ENCODE measurements at places on chromosomes 6 and 20.

- no peak for DNase-seq
Measured at GRCh38 chr6:62236784-62237183, 49.2 kb downstream of the KHDRBS2 start.

- DNase-seq = no peak
Measured at GRCh38 chr20:7392542-7393206, 547.6 kb downstream of the HAO1 start.

GRCh38 chr6:115891750-115892149 is 168.9 kb downstream of the FRK start:
- DNase-seq = no peak

- no peak for DNase-seq
Measured at GRCh38 chr20:33833333-33833732, 22.2 kb downstream of the CHMP4B start.

DNA sequence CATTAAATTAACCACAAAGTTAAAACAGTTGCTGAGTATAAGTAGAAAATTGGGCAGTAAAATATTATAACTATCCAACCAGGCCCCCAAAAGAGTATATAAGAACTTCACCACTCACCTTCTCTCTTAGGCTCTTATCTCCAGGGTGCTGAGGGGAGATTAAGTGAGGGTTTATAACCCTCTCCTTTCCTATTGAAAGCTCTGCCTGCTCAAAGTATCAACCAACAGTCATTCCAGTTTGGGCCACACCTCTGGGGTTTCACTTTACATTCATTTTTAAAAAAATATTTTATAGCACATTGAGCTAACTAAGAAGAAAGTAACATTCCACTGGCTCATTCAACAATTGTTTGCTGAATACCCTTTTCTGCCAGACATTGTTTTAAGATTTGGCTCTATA is 22.1 kb downstream of the GSTA4 start:
- DNase-seq = no peak

- peak; percentile 25 for DNase-seq
Measured at GRCh38 chr20:10558635-10559187, 115.1 kb downstream of the JAG1 start.

DNA sequence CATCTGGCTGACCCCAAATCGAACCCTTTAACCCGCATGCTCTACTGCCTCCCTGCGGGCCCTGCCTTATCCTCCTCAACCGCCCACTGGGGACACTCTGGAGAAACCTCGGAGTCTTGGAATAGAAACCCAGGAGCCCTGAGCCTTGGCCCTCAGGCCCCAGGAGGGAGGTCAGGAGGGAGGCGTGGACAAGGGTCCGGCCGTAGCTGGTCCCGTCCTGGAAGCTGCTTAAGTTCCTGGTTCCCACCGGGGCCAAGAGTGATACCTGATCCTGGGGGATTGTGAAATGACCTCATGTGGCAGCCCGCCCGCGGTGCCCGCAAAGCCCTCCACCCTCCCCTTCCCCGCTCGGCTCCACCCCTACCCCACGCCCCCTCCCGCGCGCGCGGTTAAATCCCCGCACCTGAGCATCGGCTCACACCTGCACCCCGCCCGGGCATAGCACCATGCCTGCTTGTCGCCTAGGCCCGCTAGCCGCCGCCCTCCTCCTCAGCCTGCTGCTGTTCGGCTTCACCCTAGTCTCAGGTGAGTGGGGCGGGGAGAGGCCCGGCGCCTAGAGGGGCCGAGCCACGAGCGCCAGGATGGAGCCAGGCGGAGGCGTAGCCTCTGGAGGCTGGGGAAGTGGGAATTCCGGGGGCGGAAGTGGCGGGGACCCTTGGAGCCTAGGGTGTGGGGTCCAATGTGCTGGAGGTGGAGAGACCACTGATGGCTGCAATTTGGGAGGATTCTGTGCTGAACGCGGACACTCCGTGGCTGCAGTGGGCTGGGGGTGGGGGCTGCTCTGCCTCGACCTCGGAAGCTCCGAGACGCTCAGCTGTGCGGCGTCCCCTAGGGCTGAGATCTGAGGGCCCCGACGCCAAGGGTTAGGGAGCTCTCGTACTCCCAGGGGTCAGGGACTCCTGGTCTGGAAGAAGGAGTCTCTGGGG is at the start of gene WFDC2:
Gene WFDC2, plus strand, starts transcription at position 418 of the 926 bp plus-strand sequence. Its CDS starts 29 bp downstream, at position 447.
- DNase-seq = no peak

DNA sequence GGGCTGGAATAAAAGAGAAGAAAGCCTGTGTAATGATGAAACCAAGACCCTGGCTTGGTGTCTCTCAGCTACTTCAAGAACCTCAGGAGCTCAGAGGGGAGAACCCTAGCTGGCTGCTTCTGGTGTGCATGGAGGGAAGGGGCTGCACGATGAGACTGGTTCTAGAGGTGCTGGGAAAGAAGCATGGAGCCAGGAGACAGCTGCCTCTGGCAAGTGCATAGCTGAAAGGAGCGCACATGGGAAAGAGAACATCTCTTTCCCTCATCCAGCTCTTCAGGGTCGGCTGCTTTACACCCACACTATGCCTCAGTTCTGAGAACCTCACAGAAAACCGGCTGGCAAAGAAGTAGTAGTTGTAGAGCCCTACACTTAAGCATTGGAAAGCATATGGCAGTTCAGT is 139.5 kb downstream of the QKI start:
- DNase-seq = no peak

- no peak for DNase-seq
Measured at GRCh38 chr6:52503851-52504781, 72.7 kb downstream of the TRAM2 start.

DNA sequence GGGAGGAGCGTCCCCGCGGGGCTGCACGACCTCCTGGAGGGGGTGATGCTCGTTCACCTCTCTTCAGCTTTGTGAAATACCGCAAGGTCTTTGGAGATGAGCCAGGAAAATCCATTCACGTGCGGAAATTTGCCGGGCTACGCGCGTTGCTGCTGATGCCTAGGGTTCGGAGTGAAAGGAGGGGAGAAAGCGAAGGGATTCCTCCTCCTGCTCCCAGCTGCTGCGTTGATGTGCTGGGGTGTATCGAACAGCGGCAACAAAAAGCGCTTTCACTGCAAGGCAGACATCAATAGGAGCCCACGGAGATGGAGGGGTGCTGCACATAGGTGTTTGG is 391 bp upstream of the B3GAT2 start:
- DNase-seq = no peak

GRCh38 chr6:11093376-11093625 is 333 bp upstream of the SMIM13 start:
- no peak for DNase-seq

DNA sequence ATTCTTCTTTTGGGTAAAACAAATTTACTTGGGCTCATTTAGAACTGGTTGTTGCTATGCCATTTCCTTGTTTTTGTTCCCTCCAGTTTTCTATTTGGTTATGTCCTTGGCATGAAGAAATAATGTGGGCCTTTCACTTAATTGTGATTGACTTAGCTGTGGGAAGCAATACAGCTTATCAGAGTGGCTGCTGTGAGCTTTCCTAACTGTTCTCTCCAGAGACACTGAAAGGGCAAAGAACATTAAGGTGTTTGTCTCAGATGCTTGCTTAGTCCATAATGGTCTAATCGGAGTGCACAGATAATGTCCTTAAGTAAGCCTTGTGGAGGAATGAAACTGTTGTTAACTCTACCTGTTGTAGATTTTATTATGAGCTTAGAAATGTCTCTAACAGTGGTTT is 56.6 kb downstream of the SH3BGRL2 start:
- DNase-seq = no peak

DNA sequence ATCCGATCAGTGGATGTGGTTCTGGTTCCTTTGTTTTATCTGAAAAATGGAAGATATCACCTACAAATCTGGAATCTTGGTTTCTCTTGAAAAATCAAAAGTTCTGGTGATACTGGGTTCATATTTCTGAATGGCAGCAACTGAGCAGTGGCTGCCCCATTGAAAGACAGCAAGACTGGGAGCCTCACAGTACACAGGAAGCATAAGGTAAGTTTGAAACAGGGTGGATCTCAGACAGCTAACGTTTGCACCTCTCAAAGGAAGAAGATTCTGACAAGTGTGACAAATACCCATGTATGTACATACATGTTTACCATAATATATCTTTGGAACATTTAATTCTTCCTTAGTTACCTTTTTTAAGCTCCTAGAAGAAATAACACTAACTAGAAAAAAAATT is at the start of gene SAMD3:
Gene SAMD3, minus strand, starts transcription at position 177 of the 400 bp plus-strand sequence. CDS start 7,678 bp downstream, outside the sequence.
- DNase-seq = peak; percentile 61

GRCh38 chr6:75600768-75601167 is 912 bp upstream of the SENP6 start:
- DNase-seq = no peak

DNA sequence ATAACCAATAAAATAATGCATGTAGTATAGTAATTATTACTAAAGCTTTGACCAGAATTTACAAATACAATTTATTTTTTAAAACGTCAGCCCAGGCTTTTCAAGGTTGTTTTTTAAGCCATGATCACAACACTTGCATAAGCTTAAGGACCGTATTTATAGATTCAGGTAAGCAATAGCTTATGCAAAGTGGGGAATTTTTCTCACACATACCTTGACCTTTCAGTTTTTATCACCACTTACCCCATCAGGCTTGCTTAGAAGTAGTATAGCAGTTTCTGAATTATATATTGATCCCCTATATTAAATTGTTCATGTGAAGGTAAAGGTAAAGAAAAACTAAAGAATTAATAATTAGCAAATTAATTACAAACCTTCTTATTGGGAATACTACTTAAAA is 232.3 kb upstream of the FKBP1C start:
- no peak for DNase-seq

DNA sequence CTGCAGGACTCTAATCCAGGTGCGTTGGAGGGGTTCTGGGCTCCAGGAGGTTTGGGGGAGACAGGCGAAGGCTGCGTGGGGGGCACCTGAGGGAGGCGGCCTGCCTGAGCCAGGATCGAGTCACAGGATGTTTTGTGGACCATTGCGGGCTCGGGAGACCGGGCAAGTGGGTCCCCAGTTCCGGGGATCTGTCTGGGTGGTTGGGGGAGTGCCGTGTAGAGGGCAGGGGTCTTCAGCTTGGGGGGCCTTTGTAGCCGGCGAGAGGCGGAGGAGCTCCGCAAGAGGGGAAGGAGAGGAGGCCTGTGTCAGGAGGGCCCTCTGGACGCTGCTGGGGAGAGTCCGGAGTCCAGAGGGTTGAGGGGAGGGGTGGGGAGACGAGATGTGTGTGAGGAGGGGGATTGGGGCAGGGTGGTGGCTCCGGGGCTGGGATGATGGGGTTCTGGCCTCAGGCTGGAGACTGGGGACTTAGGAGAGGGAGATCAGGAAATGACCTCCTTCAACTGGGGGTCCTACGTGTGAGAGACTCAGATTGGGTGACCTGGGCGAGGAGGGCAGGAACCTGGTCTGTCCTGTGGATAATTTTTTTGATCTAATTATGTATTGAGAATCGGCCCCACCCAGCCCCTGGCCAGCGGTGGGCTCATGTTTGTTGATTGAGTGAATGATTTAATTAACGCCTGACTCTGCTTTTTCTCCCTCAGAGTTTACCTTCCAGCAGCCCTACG is 505 bp downstream of the SNAI1 start:
- DNase-seq = no peak

DNA sequence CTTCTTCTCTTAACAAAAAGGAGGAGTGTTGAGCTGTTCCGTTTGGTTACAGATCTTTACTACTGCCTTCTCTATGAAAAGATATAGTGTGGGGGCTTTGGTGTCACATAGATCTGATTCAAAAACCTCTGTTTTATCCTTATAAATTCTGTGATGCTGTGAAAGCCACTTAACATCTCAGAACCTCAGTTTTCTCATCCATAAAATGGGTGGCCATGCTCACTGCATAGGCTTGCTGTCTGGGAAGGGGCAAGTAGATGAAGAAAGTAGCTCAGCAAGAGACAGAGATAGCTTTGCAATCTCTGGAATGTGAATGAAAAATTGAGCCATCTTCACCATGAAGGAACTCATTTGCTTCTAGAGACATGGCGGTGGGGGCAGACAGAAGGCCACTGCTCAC is 31.6 kb upstream of the RNF24 start:
- no peak for DNase-seq

- DNase-seq = peak; percentile 18
Measured at GRCh38 chr20:46324960-46325703, 16.8 kb upstream of the CDH22 start.

DNA sequence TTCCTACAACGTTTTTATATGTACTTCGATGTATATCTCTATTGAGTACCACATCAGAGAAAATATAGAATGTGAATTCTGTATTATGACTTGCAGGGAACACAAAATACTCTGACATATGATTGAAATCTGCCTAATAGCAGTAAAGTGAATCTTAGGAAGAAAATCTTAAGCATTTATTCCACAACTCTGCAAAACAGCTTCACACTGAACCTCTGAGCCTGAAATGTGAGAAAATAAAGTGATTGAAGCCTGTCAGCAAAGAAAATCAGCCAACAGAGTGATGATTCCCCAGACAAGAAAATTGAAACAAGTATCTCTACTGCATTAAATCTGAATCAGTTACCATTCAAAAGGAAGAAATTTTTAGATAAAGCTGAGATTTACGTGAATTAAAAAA is 499.5 kb upstream of the RNF217 start:
- no peak for DNase-seq

DNA sequence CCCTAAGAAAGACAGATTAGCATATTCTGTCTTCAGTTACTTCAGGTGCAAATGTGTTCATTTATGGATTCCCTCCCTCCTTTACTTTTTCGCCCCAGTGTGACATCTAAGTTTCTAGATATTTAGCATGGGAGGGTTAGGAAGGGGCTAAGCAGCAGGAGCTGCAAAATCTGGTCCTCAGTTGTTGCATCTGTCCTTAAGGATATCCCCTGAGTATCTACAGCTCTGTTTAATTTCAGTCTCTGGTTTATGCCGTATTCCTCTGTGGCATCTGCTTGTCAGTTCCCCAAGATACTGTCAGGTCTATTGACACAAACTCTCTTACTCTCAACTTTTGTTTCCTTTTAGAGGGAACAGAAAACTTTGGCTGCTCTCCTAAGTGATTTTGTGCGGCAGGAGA is 754.6 kb upstream of the MAP3K7 start:
- no peak for DNase-seq

DNA sequence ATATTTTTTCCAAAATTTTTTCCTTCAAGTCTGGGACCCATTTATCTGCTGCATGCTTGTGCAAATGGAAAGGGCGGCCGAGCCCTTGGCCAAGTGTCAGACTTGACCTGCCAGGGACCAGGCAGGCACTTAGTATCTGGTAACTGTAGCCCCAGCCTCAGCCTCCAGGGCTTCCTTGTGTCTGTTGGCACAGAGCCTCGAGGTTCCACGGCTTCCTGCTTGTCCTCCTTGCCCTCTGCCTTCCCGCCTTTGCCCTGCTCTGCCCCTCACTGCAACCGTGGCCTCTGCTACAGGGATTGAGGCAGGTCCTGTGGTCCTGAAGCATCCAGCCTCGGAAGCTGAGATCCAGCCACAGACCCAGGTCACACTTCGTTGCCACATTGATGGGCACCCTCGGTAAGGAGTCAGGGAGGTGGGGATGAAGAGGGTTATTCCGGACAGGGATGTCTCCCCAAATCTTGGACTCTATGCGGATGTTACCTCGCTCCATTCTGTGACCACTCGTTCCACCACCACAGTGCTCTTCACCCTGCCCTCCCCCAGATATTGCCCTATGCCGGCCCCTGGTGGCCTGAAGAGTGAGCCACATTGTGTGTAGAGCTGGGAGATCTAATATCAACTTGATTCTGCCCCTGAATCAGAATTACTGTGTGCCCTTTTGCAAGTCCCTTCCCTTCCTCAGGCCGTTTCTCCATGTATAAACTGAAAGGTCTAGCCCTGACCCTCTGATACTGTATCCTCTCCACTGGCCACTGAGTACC is 41.5 kb upstream of the SRF start:
- DNase-seq = peak; percentile 10
